ENCODE measurements at places on chromosomes 11 and 22. TPM values are rescaled to one million over a fixed set of nuclear protein-coding genes. Genes with fewer than 3 reads are reported as not detected.

- no peak overlapping the region for H3K27ac ChIP-seq
- no peak overlapping the region for H3K4me3 ChIP-seq
- no peaks in the 10 kb centered on the region for H3K4me1 ChIP-seq
- peaks cover 6% of the 10 kb centered on the region for H3K36me3 ChIP-seq
- DNase-seq: peak; percentile 74
Measured at GRCh38 chr22:45329530-45329936, 19.8 kb downstream of the FAM118A start.

GRCh38 chr22:38494498-38494897 lies 11.6 kb downstream of the DDX17 start:
- DNase-seq: no peak
- H3K4me1 ChIP-seq: no peaks in the 10 kb centered on the region
- no peak overlapping the region for H3K27ac ChIP-seq
- H3K4me3 ChIP-seq: no peak overlapping the region
- no peaks in the 10 kb centered on the region for H3K27me3 ChIP-seq
- H3K36me3 ChIP-seq: peaks cover 14% of the 10 kb centered on the region

GRCh38 chr11:36777311-36777710 lies 179.3 kb upstream of the RAG2 start:
- H3K36me3 ChIP-seq: no peaks in the 10 kb centered on the region
- no peaks in the 10 kb centered on the region for H3K27me3 ChIP-seq
- no peak overlapping the region for H3K27ac ChIP-seq
- no peaks in the 10 kb centered on the region for H3K4me1 ChIP-seq
- no peak overlapping the region for H3K4me3 ChIP-seq
- DNase-seq: no peak

DNA sequence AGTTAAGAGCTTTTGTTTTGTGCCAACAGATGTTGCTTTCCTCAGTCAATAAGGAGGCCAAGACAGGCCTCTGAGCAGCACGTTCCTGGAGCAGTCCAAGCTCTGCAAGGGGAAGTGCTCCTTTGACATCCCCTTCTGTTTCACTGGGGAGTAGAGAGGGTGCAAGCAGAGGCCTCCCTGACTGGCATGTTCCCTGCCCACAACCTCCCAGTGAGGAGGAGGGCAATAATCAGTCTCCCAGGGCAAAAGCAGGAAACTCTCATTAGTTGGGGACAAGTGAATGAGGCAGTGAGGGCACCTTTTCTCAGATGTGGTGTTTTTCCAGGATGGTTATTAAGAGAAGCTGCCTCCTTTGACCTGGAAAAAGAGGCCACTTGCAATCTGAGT lies 79.5 kb upstream of the ZBED5 start:
- H3K36me3 ChIP-seq: no peaks in the 10 kb centered on the region
- no peak overlapping the region for H3K27ac ChIP-seq
- H3K4me1 ChIP-seq: peaks cover 1% of the 10 kb centered on the region
- H3K27me3 ChIP-seq: no peaks in the 10 kb centered on the region
- DNase-seq: no peak

GRCh38 chr11:64351136-64351631 lies 7.8 kb upstream of the RPS6KA4 start:
- peak; percentile 70 for DNase-seq
- H3K27ac ChIP-seq: no peak overlapping the region
- no peaks in the 10 kb centered on the region for H3K36me3 ChIP-seq
- no peak overlapping the region for H3K4me3 ChIP-seq
- no peaks in the 10 kb centered on the region for H3K27me3 ChIP-seq
- H3K4me1 ChIP-seq: no peaks in the 10 kb centered on the region

GRCh38 chr22:43658823-43659222 lies 153.3 kb downstream of the EFCAB6 start:
- no peak overlapping the region for H3K4me3 ChIP-seq
- no peak overlapping the region for H3K27ac ChIP-seq
- H3K27me3 ChIP-seq: no peaks in the 10 kb centered on the region

DNA sequence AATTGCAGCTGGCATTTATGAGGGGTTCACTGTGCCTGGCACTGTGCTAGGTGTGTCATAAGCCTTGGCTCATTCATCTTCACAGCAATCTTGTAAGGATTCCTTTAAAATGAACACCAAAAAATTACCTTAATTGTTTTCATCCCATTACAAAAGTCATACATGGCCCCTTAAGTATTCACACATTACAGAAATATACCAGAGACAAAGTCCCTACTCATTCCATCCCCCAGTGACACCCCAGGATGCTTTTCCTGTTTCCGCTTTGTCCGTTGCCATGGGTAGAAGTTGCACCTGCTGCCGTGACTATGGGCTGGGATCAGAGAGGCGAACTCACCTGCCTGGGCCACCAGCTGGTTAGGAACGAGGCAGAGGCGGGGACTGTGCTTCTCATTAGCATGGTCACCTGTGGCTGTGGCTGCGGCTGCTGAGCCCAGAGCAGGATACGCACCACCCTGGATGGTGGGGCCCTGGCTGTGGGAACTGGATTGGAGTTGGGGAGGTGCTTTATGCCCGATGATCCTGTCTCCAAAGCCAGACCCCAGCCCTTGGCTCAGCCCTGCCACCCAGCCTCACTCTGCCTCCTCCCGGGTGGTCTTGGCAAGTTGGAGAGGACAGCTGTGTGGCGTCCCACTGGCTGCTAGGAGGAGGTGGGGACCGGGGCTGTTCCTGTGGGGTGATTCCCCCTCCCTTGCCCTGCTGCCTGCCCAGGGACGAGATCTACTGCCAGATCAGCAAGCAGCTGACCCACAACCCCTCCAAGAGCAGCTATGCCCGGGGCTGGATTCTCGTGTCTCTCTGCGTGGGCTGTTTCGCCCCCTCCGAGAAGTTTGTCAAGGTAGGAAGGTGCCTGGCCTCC lies 60.8 kb downstream of the MYO7A start:
- no peak overlapping the region for H3K4me3 ChIP-seq
- H3K27me3 ChIP-seq: no peaks in the 10 kb centered on the region
- no peaks in the 10 kb centered on the region for H3K4me1 ChIP-seq

- no peaks in the 10 kb centered on the region for H3K36me3 ChIP-seq
- H3K4me3 ChIP-seq: no peak overlapping the region
- no peak overlapping the region for H3K27ac ChIP-seq
- no peaks in the 10 kb centered on the region for H3K4me1 ChIP-seq
Measured at GRCh38 chr22:41696703-41697102, 2.6 kb upstream of the MEI1 start.

GRCh38 chr22:22815397-22816170 lies 72.0 kb upstream of the IGLL5 start:
- H3K4me1 ChIP-seq: no peaks in the 10 kb centered on the region
- no peak overlapping the region for H3K27ac ChIP-seq
- no peak overlapping the region for H3K4me3 ChIP-seq
- no peaks in the 10 kb centered on the region for H3K36me3 ChIP-seq

GRCh38 chr22:35674335-35674734 lies 26.1 kb downstream of the APOL6 start:
- H3K27me3 ChIP-seq: no peaks in the 10 kb centered on the region
- H3K27ac ChIP-seq: no peak overlapping the region
- no peaks in the 10 kb centered on the region for H3K4me1 ChIP-seq
- H3K4me3 ChIP-seq: no peak overlapping the region
- no peaks in the 10 kb centered on the region for H3K36me3 ChIP-seq

- H3K27ac ChIP-seq: no peak overlapping the region
- DNase-seq: no peak
- H3K27me3 ChIP-seq: no peaks in the 10 kb centered on the region
- no peaks in the 10 kb centered on the region for H3K4me1 ChIP-seq
- H3K4me3 ChIP-seq: no peak overlapping the region
- no peaks in the 10 kb centered on the region for H3K36me3 ChIP-seq
Measured at GRCh38 chr11:111395081-111395480, 16.0 kb upstream of the POU2AF1 start.

GRCh38 chr11:79807506-79807905 lies 366.7 kb upstream of the TENM4 start:
- H3K4me1 ChIP-seq: no peaks in the 10 kb centered on the region
- H3K4me3 ChIP-seq: no peak overlapping the region
- no peaks in the 10 kb centered on the region for H3K36me3 ChIP-seq
- H3K27me3 ChIP-seq: no peaks in the 10 kb centered on the region

DNA sequence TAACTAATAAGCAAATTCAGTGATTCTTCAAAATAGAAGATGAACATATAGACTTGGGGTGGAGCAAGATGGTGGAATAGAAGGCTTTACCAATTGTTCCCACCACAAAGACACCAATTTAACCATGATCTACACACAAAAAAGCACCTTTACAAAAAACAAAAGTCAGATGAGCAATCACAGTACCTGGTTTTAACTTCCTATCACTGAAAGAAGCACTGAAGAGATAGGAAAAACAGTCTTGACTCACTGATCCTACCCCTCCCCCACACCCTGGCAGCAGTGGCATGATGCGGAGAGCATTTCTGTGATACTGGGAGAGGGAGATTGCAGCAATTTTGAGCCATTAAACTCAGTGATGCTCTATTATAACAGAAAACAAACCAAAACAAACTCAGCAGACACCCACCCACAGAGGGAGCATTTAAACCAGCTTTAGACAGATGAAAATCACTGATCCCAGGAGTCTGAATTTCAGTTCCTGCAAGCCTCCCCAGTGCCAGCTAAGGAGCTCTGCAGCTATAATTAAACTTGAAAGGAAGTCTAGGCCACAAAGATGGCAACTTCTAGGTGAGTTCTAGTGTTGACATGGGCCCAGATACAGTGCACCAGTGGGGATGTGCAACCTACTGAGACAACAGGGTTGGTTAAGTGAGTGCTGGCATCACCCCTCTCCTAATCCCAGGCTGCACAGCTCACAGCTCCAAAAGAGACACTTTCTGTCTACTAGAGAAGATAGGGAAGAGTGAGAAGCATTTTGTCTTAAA lies 161.8 kb upstream of the GRIA4 start:
- H3K27me3 ChIP-seq: no peaks in the 10 kb centered on the region
- no peaks in the 10 kb centered on the region for H3K4me1 ChIP-seq
- no peak overlapping the region for H3K27ac ChIP-seq

- H3K4me3 ChIP-seq: no peak overlapping the region
- no peak for DNase-seq
- no peaks in the 10 kb centered on the region for H3K4me1 ChIP-seq
- no peak overlapping the region for H3K27ac ChIP-seq
Measured at GRCh38 chr11:57484141-57484710, 23.9 kb downstream of the RTN4RL2 start.

GRCh38 chr11:61343792-61344745 lies 11.0 kb downstream of the TKFC start:
- H3K4me3 ChIP-seq: no peak overlapping the region
- no peaks in the 10 kb centered on the region for H3K27me3 ChIP-seq
- H3K27ac ChIP-seq: no peak overlapping the region
- peaks cover 4% of the 10 kb centered on the region for H3K36me3 ChIP-seq
- DNase-seq: no peak

GRCh38 chr11:85826116-85826855 lies 15.3 kb upstream of the SYTL2 start:
- H3K36me3 ChIP-seq: no peaks in the 10 kb centered on the region
- no peaks in the 10 kb centered on the region for H3K4me1 ChIP-seq
- H3K27ac ChIP-seq: no peak overlapping the region
- no peaks in the 10 kb centered on the region for H3K27me3 ChIP-seq

DNA sequence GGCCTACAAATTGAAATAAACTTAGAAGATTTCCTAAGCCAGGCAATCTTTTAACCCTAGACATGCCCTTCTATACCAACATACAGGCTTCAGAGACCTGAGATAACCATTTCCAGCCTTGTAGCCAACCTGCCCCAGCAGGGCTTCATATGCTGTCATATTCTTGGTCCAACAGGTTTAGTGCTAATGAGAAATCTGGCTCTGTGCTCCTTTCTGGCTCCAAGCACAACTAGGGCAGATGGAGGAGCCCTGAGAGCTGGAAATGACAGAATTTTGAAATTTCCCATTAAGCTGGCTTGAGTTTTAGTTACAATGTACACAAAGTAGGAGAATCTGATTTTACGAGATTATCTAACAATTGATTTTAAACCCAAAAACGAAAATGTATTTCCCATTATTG lies 323.0 kb upstream of the CCDC90B start:
- no peak overlapping the region for H3K27ac ChIP-seq
- no peaks in the 10 kb centered on the region for H3K27me3 ChIP-seq
- no peak for DNase-seq

DNA sequence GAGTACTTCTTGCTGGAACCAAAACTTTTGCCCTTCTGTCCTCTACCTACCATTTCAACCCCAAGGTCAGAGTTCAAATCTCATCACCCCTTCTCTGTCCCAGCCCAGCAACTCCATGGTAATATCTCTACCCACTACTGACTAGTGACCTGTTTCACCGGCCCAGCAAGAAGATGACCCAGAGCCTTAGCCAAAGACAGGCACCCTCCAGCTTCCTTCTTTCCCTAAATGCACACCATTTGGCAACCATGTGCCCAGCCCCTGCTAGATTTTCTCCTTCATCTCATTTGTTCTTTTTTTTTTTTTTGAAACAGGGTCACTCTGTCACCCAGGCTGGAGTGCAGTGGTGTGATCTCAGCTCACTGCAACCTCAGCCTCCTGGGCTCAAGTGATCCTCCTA lies 14.9 kb downstream of the ARAP1 start:
- H3K4me1 ChIP-seq: no peaks in the 10 kb centered on the region
- H3K4me3 ChIP-seq: no peak overlapping the region
- no peak overlapping the region for H3K27ac ChIP-seq
- H3K36me3 ChIP-seq: no peaks in the 10 kb centered on the region
- H3K27me3 ChIP-seq: no peaks in the 10 kb centered on the region
- no peak for DNase-seq

DNA sequence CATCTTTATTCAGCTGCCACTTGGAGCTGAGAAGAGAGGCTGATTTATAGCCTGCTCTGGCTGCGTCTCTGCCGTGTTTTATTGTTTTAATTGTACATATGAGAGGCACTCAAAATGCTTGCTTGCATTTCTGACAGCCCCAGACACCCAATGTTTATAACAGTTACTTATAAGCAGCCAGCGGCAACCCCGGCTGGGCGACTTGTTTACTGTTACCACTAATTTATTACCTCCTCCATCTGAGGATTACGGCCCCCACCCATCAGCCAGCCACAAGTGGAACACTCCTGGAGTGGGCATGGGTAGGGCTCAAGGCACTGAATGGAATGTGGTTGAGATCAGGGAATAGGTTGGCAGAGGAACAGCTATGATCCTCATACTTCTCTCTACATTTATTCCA lies 61.2 kb downstream of the CLPB start:
- no peak for DNase-seq
- no peaks in the 10 kb centered on the region for H3K4me1 ChIP-seq
- H3K27ac ChIP-seq: no peak overlapping the region
- H3K36me3 ChIP-seq: no peaks in the 10 kb centered on the region

GRCh38 chr11:41534861-41535260 lies 75.4 kb upstream of the LRRC4C start:
- no peaks in the 10 kb centered on the region for H3K36me3 ChIP-seq
- no peaks in the 10 kb centered on the region for H3K27me3 ChIP-seq
- H3K27ac ChIP-seq: no peak overlapping the region
- no peak overlapping the region for H3K4me3 ChIP-seq
- no peaks in the 10 kb centered on the region for H3K4me1 ChIP-seq

KIAA0930 gene
- total RNA-seq: 101 TPM

POU2AF1 gene
- 0.45 TPM for total RNA-seq

ACR gene
- total RNA-seq: 1.6 TPM

E2F8 gene
- total RNA-seq: 0.63 TPM

GLB1L3 gene
- total RNA-seq: not detected

CEP164 gene
- 51.2 TPM for total RNA-seq

KRTAP5-9 gene
- 0.57 TPM for total RNA-seq

APOBEC3C gene
- total RNA-seq: 25.3 TPM

PRODH gene
- 1.0 TPM for total RNA-seq

SGSM1 gene
- 9.5 TPM for total RNA-seq

MN1 gene
- 22.5 TPM for total RNA-seq

IL10RA gene
- 18.3 TPM for total RNA-seq
